ENCODE measurements at places on chromosomes 6 and 20. TPM values are rescaled to one million over a fixed set of nuclear protein-coding genes. Genes with fewer than 3 reads are reported as not detected.

SLC22A23 gene
- 0.83 TPM for total RNA-seq

FRK gene
- total RNA-seq: 0.03 TPM

SLC35F1 gene
- not detected for total RNA-seq

TRIM15 gene
- total RNA-seq: not detected

ALDH8A1 gene
- 1.2 TPM for total RNA-seq

GPSM3 gene
- total RNA-seq: 287 TPM

LY6G6C gene
- not detected for total RNA-seq

POU3F2 gene
- not detected for total RNA-seq

IL20RA gene
- total RNA-seq: not detected

ZC2HC1B gene
- total RNA-seq: not detected

GRCh38 chr6:142926494-142927270 is 18.3 kb downstream of the HIVEP2 start:
- peak; percentile 82 for DNase-seq

DNA sequence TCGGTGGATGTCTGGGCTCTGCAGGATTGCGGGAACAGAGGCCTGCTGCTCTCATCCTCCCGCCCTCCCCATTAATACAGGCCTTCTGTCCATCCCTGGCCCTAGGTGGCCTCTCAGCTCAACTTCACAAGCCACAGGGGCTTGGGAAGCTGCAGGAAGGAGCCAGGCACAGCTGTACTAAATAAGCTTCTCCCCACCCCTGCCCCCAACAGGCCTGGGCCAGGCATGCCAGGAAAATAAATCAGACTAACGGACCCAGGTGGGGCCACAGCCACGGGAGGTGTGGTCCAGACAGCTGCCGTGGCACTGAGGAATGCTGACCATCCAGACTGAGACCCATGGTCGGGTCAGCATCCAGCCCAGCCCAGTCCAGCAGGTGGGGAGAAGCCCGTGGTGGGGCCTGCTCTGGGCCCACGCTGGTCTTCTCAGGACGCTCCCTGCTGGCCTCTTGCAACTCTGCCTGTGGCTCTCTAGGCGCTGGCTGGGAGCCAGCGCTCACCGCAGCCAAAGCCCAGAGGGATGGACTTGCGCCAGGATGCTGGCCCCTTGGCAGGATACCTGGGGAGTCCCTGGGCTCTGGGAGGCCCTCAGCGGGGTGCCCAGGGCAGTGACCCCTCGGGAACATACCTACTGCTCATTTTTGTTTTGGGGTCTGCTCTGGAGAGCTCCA is 8.6 kb upstream of the YTHDF1 start:
- DNase-seq: no peak

DNA sequence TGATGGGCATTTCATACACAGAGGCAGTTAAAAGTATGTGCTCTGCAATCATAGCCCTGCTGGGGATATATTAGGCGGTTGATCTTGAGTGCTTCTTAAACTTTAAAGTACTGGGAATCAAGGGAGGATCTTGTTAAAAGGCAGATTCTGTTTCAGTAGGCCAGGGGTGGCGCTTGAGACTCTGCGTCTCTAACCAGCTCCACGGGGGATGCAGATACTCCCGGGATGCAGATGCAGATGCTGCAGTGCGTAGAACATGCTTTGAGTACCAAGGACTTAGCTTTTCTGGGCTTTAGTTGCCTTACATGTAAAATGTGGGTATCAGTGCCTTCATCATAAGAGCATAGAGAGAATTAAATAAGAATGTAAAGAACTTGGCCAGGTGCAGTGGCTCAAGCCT is 44.4 kb upstream of the ENPP5 start:
- DNase-seq: no peak

- DNase-seq: no peak
Observed at GRCh38 chr6:14582749-14583148, 465.2 kb downstream of the CD83 start.

GRCh38 chr6:34538581-34538980 is 17.5 kb downstream of the SPDEF start:
- no peak for DNase-seq

DNA sequence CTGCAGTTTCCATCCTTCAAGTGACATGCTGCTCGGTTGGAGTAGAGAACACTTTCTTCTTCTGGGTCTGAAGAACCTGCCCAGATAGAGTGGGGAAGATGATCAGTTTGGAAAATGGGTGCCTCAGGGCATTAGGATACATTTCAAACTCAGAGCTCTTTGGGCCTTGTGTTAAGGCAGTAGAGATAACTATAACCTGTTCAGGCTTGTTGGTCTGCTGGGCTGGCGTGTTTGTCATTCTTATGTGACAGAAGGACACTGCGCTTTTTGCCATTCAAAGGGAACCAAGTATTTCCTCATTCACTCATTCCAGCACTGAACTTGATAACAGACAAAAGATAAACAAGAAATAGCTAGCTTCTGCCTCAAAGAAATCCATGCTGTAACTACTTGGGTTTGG is 3.8 kb downstream of the TOMM34 start:
- DNase-seq: no peak

DNA sequence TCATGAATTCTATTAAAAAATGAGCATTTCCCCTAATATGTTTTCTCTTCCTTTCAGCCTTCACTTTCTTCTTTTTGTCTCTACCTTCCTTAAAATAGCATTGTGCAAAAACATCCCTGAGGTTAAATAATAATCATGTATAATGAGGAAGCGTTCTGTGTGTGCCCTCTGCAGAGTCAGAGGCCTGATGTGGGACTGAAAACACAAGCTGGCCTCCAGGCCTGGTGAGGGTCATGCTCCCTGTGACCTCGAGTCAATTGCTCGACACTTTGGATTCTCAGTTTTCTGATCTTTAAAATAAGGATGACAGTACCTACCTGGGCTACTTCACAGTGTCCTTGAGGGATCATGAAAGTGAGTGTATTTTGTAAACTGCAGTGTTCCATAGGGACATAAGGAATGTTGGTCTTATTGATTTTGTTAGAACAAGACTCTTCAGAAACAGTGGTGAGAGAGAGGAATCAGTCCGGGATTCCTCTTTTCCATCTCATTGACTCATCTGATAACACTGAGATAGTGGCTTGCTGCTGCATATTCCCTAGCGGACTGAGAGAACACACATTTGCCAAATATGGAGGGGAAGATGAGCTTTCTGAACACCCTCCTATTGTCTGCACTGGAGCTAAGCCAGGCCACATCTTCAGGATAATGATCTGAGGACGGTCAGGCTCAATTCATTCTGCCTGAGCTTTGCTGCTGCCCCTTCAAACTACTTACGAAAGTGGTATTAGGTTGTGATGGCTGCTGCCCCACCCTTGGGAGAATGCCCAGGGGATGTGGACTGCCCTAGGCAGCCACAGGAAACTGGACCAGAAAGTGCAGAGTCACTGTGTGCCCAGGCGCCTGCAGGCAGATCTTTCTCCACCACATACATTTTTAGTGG is 39.6 kb upstream of the PDE7B start:
- no peak for DNase-seq

GRCh38 chr6:16092990-16093389 is 35.9 kb upstream of the MYLIP start:
- DNase-seq: no peak

- DNase-seq: no peak
Observed at GRCh38 chr6:112701201-112701600, 354.1 kb downstream of the RFPL4B start.

DNA sequence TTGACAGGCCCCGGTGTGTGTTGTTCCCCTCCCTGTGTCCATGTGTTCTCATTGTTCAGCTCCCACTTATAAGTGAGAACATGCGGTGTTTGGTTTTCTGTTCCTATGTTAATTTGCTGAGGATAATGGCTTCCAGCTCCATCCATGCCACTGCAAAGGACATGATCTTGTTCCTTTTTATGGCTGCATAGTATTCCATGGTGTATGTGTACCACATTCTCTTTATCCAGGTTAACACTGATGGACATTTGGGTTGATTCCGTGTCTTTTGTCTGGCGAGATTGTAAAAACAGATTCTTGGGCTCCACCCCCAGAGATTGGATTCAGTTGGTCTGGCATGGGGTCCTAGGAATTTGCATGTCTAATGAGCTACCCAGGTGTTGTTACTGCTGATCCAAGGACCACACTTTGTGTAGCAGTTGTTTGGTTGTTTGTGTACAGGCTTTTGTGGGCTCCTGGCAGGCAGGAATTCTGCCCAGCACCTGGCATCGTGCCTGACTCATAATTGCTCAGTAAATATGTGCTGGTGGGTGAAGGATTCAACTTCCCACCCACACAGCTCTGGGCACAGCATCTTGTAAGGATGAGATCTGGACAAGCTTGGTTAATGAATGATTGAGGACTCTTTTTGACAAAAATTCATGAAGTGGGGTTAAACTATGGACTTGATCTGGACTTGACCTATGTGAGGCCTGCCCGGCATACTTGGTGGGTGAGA is 5.2 kb downstream of the TOX2 start:
- no peak for DNase-seq

GRCh38 chr6:42819803-42820511 is 38.1 kb downstream of the BICRAL start:
- no peak for DNase-seq

DNA sequence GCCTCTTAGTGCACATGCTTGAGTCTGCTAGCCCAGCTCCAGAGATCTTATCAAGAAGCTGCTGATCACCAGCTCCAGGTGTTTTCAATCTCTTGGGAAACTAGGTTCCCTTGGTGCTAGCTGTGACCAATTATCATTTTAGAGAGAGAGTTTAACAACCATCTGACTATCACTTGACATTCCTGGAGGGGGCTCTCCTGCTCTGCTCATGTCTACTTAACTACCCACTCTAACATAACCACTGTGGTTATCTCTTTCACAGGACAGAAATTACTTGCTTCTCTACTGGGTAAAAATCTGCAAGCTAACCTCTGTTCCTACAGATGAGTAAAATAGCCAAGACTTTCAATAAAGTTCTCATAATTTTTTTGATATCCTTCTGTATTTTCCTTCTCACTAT is 823.4 kb upstream of the GJE1 start:
- no peak for DNase-seq

- no peak for DNase-seq
Observed at GRCh38 chr20:48606841-48607543, 220.8 kb downstream of the PREX1 start.

- no peak for DNase-seq
Observed at GRCh38 chr6:107323133-107323785, 136.1 kb downstream of the PDSS2 start.

DNA sequence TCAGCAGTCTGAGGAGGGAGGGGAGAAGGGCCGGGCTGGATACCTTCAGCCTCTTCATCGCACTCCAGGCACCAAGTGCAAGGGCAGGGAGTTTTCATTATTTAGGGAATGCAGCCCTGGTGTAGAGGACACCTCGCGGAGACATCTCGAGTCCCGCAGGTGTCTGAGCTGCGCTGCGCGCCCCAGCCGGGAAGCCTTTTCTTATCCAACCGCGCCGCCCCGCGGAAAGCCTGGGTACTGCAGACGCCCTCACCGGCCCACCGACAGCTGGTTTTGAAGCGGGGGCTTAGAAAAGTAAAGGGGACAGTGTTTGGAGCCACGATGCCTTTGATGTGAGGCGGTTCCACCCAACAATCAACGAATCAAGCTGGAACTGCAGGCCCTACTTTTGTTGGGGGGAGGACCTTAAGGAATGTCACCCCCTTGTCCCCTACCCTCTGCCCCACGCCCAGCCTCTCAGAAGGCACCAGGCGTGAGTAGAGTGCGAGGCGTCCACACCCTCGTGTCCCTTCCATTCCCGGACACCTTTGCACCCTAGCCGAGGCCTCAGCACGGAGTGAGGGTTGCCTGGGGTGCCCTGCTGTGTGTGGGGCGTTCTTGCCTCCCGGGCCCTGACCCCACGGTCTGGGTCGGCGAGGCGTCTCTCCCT is 8.6 kb downstream of the NKX2-2 start:
- DNase-seq: peak; percentile 74

DNA sequence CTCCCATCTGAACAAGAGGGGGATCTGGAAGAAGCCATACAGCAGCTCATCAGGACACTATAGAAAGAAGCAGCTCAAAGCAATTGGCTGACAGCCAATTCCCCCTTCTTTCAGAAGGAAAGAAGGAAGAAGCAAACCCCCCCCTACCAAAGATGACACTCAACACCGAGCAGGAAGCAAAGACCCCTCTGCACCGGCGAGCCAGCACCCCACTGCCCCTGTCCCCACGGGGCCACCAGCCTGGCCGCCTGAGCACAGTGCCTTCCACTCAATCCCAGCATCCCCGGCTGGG is 1.2 kb downstream of the REM1 start:
- no peak for DNase-seq

GRCh38 chr6:53887316-53887715 is 92.5 kb downstream of the LRRC1 start:
- no peak for DNase-seq

DNA sequence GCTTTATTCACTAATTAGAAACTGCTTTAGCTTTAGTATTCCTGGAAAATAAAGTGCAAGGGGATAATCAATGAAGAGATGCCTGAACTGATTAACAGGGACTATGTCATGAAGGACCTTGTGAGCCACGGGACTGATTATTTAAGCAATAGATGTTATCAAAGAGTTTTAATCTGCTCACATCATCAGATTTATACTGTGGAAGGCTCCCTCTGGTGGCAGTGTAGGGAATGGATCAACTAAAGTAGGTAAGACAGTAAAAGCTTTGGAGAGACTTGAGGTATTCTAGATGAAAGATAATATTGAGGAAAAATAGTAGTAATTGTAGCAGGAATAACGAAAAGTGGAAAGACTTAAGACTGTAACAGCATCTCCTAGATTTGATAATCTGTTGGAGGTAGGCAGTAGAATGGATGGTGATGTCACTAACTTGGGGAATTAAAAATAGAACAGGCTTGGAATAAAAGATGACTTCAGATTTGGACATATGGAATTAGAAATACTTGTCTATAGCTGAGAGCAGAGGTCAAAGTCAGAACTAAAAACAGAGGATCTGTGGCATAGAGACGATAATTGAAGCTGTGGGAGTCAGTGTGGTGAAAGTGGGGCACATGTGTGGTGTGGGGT is 80.3 kb upstream of the HTR1E start:
- DNase-seq: peak; percentile 20

GRCh38 chr6:148926478-148926877 is 179.6 kb downstream of the UST start:
- no peak for DNase-seq

DNA sequence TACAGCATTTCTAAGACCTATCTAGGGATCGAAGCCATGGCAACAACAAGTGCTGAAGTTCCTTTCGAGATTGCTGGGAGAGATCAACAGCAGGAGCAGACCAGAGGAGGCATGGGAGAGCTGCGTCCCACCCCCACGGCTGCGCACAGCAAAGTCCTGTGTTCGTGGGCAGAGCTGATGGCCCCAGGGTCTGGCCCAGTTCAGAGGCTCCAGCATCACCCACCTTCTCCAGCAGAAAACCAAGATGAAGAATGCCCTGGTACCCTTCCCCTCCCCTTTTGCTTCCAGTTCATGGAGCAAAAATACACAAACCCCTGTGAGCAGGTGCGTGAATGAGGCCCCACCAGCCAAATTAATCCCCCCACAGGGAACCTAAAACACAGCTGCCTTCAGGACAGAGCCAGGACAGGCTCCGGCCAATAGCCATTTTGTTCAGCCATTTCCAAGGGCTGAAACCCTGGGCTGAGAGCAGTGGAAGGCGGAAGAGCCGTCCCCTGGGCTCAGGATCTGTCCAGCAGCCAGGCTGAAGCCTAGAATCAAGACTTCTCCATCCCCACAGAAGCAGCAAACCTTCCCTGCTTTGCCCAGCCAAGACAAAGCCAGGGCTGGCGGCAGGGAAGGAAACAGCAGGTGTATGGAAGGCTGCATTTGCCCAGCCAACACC is 102.8 kb downstream of the PREX1 start:
- DNase-seq: no peak

- DNase-seq: no peak
Observed at GRCh38 chr6:39330476-39330875, 8.0 kb upstream of the KCNK16 start.

All from activated CD4-positive, alpha-beta memory T cell treated with anti-CD3 and anti-CD28 coated beads, Interleukin-2, amount 10 ng/mL, durations not matched to agents 7 days and 5 days (primary cell).